ENCODE measurements at places on chromosomes 4 and X.

DNA sequence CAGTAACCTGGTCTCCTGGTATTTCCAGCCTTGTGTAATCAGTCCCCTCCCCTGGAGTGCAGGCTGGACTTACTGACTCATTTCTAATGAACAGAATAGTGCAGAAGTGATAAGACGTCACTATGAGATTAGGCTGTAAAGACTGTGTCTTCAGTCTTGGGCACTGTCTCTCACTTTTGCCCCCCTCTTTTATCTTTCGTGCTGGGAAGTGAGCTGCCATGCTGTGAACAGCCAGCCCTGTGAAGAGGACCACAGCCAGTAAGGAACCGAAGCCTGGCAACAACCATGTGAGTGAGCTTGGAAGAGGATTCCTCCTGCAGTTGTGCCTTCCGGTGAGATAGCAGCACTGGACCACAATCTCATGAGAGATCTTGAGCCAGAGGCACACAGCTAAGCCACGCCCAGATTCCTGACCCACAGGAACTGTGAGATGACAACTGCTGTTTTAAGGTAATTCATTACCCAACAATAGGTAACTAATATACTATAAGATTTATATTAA, 67.5 kb upstream of the GPR34 start:
- DNase-seq: no peak

DNA sequence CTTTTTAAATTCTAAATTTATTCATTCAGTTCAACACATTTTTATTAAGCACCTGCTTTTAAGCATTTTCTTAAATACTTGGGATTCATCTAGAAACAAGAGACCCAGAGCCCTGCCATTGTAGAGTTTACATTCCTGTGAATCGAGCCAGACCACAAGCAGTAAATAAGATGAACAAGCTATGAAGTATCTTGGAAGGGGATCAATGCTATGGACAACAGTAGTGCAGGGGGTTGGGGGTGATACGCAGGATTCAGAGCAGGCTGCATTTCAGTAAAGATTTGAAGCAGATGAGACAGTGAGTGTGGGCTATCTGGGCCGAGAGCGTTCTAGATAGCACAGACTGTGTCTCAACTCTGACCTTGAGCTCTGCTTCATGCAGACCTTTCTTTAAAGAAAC, 35.1 kb downstream of the CLDN22 start:
- no peak for DNase-seq

- no peak for DNase-seq
Measured at GRCh38 chrX:10178866-10179463, 22.2 kb downstream of the CLCN4 start.

DNA sequence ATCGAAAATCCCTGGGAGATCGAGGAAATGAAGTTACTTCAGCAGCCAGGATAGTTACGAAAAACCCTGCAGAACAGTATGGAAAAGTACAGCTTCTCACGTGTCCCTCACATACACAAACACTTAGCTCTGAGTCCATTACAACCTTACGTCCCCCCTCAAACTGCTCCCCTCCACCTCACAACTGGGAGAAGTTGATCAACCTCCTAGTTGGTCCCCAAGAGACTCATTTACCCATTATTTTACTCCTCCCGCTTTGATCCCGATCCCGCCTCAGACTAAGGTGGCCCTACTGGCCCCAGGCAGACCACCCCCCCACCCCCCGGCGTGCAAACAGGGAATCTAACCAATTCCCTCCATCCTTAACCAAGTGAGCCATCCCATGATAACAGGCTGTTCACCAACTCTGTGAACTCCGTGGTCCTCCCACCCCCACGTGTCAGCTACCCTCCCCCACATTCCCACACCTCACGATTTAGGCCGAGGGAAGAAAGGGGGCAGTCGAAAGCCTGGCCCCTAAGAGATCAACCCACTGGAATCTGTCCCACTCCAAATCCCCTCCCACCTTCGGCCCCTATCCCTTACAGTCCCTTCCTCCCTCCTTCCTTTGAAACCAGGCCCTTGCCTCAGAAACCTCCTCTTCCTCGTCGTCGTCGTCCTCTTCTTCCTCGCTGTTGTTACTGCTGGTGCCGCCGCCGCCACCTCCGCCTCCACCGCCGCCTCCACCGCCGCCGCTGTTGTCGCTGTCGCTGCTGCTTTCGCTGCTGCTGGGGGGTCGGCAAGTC, 755 bp downstream of the ANKRD17 start:
- no peak for DNase-seq

GRCh38 chrX:67426946-67427345, 116.9 kb upstream of the AR start:
- no peak for DNase-seq

- no peak for DNase-seq
Measured at GRCh38 chr4:16377887-16378286, 151.6 kb upstream of the TAPT1 start.
